Central memory CD8-positive, alpha-beta T cell (primary cell): ENCODE measurements at places on chromosomes 3 and 15.

GRCh38 chr3:42013691-42014457, 52.0 kb upstream of the ULK4 start:
- DNase-seq = no peak

DNA sequence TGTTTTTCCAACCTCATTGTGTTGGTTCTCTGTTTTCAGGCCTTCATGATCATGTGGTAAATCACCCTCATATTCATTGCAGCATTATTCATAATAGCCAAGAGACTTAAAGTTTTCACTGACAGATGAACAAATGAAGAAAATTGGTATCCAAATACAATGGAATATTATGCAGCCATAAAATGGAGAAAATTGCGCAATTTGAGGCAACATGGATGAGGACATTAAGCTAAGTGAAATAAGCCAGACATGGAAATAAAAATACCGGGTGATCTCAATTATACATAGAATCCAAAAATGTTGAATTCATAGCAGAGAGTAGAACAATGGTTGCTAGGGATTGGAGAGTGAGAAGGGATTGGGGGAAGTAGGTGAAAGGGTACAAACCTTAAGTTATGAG, 491.9 kb upstream of the KCNMB2 start:
- DNase-seq = no peak

DNA sequence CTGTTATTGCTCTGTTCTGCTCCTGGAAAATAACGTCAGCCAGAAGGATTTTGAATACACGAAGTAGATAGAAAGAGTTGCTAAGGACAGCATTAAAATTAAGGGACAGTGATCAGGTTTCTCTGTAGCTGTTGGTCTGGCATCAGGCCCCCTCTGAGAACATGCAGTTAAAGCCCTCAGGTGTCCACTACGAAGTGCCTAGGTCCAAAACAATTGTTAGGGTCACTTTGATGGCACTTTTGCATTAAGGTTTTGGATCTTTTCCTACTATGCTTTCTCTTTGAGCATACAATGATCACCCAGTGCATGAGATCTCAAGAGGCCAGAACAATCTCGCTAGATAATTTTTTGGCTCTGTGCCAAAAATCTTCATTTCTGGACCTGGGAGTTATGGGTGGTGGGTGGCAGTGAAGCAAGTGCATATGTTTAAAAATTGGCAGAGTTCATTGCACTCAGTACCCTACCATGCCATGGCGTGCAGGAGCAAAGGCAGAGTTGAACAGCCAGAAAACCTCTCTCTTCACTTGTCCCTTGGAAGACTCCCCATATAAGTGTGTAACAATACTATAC, 797.6 kb downstream of the ROBO2 start:
- no peak for DNase-seq

DNA sequence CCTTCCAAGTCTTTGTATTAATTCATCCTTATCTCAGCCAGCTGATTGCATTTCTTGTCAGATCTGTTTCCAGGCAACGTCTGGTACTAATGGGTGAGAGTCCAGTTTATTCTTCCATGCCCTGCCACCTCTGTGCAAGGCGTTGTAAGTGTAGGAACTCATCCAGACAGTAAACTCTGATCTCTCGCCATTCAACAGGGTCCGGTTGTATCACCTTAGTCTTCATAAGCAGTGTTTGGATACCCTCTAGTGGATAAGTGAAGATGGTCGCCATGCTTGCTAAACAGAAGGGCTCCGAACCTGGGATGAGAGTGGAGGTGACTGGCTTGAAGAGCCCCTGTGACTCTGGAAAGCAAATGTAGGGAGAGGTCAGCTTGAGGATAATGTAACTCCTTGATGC, 51.6 kb upstream of the CMTM7 start:
- no peak for DNase-seq

GRCh38 chr3:29285471-29286071, 4.7 kb downstream of the RBMS3 start:
- DNase-seq = no peak

DNA sequence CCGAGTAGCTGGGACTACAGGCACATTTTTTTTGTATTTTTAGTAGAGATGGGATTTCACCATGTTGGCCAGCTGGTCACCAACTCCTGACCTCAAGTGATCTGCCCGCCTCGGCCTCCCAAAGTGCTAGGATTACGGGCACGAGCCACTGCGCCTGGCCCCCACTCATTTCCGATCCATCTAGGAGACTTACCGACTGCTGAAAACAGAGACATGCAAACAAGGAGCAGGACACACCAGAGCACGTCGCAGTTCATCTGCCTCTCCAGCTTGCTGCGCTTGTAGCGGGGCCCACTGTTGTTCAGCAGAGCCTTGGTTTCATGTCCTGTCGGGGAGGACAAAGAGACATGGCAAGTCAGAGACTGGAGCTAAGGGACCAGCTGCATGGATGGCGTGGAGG, 137.4 kb downstream of the ATP10A start:
- DNase-seq = no peak

DNA sequence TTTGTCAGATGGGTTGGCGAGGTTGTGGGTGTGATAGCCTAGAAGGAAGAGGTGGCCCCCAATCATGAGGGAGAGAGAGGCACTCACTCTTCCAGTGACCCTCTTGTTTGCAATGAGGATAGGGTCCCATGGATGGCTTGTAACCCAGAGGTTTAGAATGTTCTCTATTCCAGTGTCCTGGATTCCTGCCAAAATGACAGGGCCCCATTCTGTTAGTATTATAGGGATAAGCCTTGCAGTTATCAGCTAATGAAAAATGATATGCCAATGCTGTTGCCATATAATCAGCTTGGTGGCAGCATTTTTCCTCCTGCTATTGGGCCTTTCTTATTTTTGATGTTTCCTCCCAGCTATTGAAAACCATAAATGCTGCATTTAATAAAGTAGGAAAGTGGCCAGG, 23.3 kb upstream of the SENP7 start:
- DNase-seq = no peak

GRCh38 chr3:186609247-186609868, 3.5 kb upstream of the AHSG start:
- no peak for DNase-seq

- DNase-seq = no peak
Measured at GRCh38 chr15:73052653-73053397, 562 bp downstream of the NEO1 start.

GRCh38 chr3:84738086-84738485, 220.7 kb upstream of the CADM2 start:
- DNase-seq = no peak

- no peak for DNase-seq
Measured at GRCh38 chr3:55720614-55721013, 233.5 kb upstream of the WNT5A start.

- no peak for DNase-seq
Measured at GRCh38 chr3:107965136-107965655, 125.6 kb downstream of the CD47 start.

- no peak for DNase-seq
Measured at GRCh38 chr15:35547775-35548364, 1.9 kb upstream of the DPH6 start.

DNA sequence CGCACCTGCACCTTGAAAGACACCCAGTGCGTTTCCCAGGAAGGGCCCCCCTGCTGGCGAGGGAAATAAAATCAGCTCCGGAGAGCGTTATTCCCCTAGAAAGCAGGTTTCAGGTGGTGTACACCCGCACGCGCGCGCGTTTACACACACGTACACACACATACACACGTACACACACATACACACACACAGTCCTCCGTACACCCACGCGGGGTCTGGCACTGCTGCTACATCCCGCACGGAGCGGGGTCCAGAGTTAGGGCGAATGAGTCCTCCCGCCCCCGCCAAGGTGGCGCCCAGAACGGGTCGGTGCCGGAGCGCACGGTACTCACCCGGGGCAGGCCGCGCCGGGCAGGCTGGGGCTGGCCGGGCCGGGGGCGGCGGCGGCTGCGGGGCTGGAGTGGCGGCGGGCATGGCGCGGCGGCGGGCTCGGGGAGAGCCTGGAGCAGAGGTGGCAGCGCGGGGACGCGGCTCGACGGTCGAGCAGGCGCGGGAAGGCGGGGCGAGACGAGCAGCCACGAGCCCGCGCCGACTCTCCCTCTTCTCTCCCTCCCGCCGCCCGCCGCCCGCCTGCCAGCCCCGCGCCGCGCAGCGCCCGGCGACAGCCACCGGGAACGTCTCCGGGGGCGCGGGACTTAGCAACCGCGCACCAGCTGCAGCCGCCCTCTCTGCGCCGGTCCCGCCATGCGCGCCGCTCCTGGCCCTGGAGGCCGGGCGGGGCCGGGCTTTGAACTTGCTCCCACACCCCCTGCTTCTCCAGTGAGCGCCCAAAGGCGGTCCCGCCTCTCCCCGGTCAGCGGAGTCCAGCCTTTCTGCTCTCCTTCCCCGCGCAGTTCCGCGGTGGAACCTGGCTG, at the start of gene DCLK3:
Gene DCLK3, minus strand, starts transcription at position 704 of the 854 bp plus-strand sequence. Its CDS starts 290 bp downstream, at position 414.
- DNase-seq = no peak

DNA sequence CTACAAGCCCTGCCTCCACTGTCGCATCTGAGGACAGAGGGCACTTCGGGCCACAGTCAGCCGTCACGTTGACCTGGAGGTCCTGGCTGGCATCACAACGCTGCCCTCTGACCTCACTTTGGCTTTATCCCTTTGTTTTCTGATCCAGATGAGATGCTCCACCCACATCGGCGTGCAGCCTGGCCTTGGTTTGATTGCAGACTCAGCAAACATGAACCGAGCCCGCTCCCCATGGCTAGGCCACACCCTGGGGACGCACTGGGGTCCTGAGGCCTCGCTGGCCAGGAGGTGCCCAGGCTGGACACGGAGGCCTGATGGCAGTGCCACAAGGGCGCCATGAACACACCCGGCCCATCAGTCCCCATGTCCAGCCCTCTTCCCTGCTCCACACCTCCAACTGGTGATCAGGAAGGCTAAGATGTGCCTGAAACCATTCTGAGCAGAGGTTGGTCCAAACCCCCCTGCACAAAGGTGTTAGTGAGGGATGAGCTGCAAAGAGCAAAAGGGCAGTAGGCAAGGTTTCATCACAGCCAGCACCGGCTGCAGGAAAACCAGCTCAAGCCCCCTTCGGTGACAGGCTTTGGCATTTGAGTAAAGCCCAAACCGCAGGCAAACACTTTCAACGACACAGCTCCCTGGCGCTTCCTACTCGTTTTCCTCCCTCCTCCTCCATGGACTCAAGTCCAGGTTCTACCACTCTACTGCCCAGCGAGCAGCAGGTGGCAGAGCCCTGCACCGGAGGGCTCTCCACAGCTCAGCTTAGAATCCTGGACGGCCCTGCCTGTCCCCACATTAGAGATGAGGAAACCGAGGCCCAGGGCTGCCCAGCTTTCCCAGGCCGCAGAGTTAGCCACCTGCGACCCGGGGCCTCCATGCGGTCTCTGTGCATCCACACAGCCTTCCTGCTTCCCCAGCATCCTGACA, 165.8 kb downstream of the NUP210 start:
- DNase-seq = no peak

GRCh38 chr3:154143873-154144272, 22.7 kb downstream of the ARHGEF26 start:
- DNase-seq = no peak

DNA sequence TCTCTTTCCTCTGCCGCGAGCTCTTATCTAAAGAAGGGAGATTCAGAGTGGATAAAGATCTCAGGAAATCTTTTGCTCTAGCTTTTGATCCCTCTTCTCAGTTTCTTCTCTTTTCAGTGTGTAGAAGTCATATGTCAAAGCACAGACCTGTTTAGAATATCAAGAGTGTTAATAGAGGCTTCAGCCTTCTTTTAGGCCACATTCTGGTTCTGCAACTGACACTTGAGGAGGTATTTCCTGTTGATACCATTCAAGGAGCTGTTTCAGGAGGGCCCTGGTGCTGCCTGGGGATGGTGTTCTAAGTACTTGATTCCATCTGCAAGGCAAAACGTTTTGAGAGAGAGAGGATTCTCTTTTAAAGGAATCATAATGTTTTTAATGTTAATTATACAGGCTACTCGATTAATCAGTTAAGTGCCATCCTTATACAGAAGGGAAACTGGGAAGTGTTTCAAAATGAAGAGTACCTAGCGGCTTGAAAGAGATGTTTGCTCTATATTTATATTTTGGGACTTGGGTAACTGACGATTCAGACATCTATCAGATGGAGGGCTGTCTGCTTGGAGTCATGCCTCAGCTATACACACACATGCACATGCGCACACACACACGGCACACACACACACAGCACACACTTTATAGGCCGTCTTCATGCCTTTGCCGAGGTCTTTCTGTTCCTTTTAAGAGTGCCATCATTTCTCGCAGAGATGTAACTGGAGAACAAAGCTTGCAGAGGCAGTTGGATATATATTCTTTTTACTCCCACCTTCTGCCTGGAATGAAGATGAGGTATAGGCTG, 313.9 kb downstream of the PTPRG start:
- DNase-seq = no peak

DNA sequence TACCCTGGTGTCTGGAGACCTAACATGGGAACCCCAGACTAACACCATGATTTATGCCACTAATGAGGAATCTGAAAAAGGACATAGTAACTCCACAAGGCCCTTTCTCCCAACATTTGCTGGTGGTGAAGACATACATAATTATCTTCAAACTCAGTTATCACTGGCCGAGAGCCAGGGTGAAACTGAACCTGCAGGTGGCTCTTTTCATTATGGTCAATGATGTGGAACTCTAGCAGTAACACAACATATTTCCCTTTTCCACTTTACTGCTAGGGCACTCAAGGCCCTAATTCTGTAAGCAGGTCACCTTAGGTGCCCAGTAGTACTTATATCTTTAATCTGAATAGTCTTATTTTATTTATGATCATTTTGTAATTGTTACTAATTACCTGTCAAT, 326.4 kb upstream of the SATB1 start:
- no peak for DNase-seq

DNA sequence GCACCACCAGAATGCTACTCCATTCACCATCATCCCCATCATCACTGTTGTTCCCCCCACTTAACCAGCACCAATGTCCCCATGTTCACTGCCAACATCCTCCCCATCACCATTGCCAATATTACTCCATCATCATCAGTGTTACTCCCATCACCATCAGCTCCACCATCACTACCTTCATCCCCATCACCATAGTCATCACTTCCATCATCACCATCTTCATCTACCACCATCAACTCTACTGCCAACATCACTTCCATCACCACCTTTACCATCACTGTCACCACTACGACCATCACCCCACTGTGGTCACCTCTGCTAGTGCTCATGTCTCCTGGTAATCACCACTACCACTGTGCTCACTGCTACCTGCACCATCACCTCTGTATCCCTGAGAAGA, 47.2 kb upstream of the TMEM115 start:
- no peak for DNase-seq

GRCh38 chr15:97791824-97792792, 168.4 kb upstream of the ARRDC4 start:
- DNase-seq = no peak

GRCh38 chr3:172506094-172506493, 17.1 kb downstream of the TNFSF10 start:
- no peak for DNase-seq

GRCh38 chr3:113314923-113315322, 103.6 kb downstream of the BOC start:
- DNase-seq = no peak
